ENCODE measurements at places on chromosomes 2 and 18. TPM values are rescaled to one million over a fixed set of nuclear protein-coding genes. Genes with fewer than 3 reads are reported as not detected.
A peak's percentile ranks its signal among the peaks of the same experiment; 100 is the strongest.

The FBLN7 gene
- 0.10 TPM for total RNA-seq

DNA sequence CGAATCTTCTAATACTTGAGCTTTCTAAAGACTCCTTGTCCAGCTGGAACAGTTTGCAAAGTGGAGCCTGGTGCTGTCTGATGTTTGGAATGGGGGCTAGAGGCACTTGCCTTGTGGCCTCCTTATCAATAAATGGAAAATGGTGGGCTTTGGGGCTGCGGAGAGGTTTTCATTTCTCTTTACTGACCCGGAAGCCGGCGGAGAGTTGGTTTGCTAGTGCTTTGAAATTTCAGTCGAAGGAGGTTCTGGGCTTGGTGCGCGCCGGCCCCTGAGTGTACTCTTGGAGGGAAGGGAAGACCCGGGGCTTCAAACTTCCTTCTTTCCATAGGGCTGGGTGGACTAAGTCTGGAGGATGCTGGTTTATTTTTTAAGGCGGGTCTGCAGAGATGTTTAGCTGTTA lies 714 bp downstream of the RPIA start:
- H3K4me1 ChIP-seq: no peaks in the 10 kb centered on the region
- DNase-seq: peak; percentile 47
- H3K27ac ChIP-seq: peak overlapping the region; percentile 45
- peak overlapping the region; percentile 89 for H3K4me3 ChIP-seq

The CCL20 gene
- 11.5 TPM for total RNA-seq

- no peak for DNase-seq
- no peak overlapping the region for H3K27ac ChIP-seq
- no peak overlapping the region for H3K4me3 ChIP-seq
- H3K27me3 ChIP-seq: no peaks in the 10 kb centered on the region
Measured at GRCh38 chr2:20264629-20265028, 39.7 kb upstream of the SDC1 start.

DNA sequence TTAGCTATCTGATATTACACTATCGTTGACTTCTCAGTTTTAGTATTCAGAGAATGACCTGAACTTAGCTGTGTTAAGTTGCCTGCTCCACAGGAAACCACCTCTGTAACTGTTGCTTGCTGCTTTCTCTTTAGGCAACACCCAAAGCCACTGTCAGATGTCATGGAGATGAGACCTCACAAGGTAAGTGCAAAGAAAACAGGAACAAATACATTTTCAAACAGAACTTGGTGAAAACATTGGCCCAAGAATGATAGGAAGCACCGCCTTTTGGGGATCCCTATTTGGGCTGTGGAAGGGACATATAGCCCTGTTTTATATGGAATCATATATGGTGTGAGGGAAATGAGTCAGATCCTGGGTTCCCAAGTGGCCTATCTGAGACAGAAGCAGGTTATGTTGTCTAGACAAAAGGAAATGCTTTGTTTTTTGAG lies 143.4 kb downstream of the UBE2E3 start:
- no peak for DNase-seq
- no peaks in the 10 kb centered on the region for H3K27me3 ChIP-seq

The TMEM169 gene
- 0.21 TPM for total RNA-seq

DNA sequence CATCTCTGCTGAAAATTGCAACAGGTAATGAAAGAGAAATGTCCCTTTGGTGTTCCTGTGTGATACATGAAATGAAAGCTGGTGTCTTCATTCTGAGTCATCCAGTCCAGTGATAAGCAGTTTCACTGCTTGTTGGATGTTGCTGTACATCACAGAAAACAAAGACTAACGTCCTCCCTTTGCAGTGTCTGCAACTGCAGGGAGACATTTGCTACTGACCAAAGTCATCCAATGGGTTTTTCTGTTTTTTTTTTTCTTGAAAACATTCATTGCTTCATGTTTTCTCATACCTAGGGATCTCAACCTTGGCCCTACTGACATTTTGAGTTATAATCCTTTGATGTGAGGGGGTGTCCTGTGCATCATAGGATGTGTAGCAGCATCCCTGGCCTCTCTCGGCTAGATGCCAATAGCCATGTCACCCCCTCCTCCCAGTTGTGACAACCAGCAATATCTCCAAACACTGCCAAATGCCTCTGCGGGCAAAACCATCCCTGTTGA lies 63.6 kb upstream of the FZD5 start:
- H3K36me3 ChIP-seq: no peaks in the 10 kb centered on the region
- H3K27ac ChIP-seq: peak overlapping the region; percentile 76
- no peaks in the 10 kb centered on the region for H3K27me3 ChIP-seq
- DNase-seq: no peak

The CPLX4 gene
- not detected for total RNA-seq

DNA sequence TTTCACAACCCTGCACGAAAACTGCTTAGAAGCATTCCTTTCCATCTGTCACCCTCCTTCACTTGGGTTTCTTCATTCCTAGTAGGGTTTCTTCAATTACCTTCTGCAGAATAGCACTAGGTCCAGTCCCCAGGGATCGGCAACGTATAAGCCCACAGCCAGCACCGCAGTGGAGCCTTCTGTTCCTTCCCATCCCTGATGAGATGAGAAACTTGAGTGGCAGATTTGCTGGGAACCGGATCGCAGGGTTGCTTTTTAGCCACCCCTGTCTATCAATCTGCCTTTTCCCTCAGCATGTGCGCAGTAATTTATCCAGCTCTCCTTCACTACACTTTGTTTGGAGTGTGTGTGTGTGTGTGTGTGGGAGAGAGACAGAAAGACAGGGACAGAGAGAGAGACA lies 94.2 kb downstream of the CD8B2 start:
- H3K27ac ChIP-seq: no peak overlapping the region
- DNase-seq: no peak
- H3K4me3 ChIP-seq: no peak overlapping the region
- no peaks in the 10 kb centered on the region for H3K27me3 ChIP-seq

Data from colonic mucosa (tissue), 4 donors.